ENCODE measurements at places on chromosomes 3 and 15.

- DNase-seq, result no peak
These were observed 3.6 kb downstream of the RBMS3 start for GRCh38 chr3:29284497-29284896.

- no peak for DNase-seq
These were observed 37.0 kb downstream of the ZNF710 start for GRCh38 chr15:90037961-90038631.

DNA sequence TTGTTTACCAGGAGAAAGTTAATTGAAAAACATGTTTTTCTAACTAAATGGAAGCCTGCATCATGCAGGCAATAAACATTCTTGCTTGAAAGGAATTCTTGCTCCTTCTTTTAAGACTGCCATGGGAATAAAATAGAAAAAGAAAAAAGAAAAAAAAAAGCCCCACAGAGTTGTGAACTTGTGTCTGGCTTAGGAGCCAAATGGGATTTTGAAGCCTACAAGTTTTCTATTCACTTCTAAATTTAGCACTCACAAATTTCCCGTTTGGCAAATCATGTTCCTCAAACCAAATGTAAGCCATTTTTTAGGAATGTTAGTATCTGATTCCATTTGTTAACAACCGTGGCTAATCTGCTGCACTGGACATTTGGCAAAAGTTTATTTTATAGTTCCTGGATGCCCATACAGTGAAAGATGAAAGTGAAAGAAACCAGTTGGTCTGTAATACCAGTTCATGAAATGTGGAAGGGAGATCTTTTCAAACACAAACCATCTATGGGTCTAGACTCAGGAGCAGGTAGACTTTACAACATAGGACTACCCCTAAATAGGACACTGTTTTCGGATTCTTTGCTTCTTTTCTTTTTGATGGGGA lies 133.8 kb upstream of the GMNC start:
- no peak for DNase-seq

GRCh38 chr3:195904368-195904767 lies 4.0 kb downstream of the TNK2 start:
- DNase-seq, result no peak

DNA sequence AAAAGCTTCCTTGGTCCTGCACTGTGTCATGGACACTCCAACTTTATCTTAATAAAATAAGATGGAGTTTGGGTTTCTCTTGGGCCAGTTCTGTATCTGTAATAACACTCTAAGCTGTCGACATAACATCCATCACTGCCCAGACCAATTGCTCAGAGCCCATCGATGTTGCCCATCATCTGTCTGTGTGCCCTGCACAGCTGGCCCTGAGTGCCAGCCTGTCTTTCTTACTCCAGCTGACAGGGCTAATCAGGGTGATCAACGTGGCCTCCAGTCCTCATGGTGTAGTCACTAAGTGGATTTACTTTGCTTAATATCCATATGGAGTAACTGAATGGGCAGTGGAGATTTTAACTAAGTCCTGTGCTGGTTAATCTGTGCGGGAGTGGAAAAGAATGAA lies 419.8 kb upstream of the TPM1 start:
- no peak for DNase-seq

Data from activated T-cell treated with anti-CD3 and anti-CD28 coated beads for 1 hour (primary cell).